Activated CD8-positive, alpha-beta T cell treated with anti-CD3 and anti-CD28 coated beads for 36 hours (primary cell): ENCODE measurements at places on chromosomes 7 and 10. TPM values are rescaled to one million over a fixed set of nuclear protein-coding genes. Genes with fewer than 3 reads are reported as not detected.

PPP1R3A gene
- not detected for total RNA-seq

DNA sequence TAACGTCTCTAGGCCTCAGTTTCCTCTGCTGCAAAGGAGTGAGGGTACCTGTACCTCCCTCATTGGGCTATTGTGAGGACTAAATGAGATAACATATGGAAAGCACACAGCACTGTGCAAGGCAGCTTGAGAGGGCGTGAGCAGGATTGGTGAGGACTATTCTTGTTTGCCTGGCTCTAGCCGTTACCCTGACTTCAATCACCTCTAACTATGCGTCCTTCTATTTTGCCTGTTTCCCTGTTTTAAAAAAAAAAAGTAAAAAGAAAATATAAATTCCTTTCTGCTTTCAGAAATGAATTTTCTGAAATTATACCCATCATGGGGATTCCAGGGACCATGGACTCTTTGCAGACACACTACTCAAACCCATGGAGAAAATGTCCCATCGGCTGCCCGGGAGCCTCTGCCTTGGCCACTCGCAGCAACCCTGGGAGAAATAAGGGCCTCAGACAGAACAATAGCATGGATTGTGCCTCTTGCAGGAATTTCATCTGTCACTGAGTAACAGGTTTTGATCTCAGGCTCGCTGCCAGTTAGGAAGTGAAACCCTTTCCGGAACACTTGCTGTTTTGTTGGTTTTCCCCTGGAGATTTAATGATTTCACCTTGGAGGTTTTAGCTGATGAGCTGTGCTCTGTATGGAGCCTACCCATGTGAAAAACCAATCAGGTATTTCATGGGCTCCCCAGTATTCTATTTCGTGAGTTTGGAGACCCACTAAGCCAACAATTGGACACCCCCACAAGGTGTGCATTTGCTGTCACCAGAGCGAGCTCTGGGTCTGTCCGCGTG lies 55.6 kb downstream of the STEAP1B start:
- DNase-seq = no peak

- DNase-seq = no peak
Measured at GRCh38 chr7:22114440-22114981, 168.8 kb upstream of the CDCA7L start.

- no peak for DNase-seq
Measured at GRCh38 chr7:7294911-7295310, 112.6 kb downstream of the C1GALT1 start.

DNA sequence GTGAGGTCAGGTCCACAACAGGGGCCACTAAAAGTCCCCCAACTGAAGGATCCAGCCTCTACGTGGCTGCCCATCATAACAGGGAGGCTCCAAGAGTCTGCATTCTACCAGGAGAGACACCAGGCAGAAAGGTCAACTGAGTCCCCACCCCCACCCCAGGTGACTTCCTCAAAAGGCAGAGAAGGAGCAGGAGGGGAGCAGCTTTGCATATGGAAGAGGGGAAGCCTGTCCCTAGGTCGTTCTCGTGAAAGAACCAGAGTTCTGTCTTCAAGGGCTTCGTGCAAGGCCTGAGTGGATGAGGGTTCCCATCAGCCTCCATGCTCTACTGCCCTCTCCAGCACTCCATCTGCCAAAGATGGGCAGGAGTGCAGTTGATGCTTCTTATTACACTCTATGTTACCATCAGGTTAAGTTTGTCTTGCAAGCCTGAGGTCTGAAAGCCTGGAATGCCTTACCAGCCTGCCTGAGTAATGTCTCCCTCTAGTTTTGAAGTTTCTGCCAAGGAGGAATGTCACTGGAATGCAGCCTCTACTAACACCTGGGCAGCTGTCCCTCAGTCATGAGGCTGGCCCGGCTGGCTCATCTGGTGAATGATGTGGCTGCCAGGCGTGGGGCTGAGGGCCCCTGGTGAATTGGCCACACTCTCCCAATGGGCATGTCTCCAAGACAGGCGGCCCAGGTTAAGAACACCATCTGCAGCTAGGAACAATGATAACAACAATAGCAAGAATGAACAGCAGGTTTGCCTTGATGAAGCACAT lies 54.3 kb upstream of the SMNDC1 start:
- no peak for DNase-seq

DNA sequence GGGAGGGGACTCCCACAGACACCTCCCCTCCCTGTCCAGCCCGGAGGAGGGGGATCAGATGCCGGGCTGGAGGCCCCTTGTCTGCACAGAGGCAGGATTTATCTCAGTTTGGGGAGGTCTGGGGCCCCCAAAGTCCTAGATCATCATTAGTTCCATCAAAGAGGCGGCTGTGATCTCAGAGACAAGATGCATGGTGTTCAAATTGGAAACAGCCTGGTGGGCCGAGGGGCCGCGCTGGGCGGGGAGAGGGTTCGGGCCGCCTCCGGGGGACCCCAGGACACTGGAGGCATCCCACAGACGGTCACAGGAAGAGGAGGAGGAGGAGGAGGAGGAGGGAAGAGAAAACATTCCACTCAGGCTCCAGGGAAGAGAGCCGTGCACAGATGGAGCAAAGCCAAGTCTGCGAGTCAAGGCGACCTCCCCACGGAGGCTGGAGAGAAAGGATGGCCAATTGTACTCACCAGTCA lies 69.5 kb upstream of the CUX1 start:
- no peak for DNase-seq

- DNase-seq = no peak
Measured at GRCh38 chr7:19060761-19061259, 56.6 kb downstream of the TWIST1 start.

POLL gene
- total RNA-seq = 33.8 TPM

HHEX gene
- total RNA-seq = 0.34 TPM

DNA sequence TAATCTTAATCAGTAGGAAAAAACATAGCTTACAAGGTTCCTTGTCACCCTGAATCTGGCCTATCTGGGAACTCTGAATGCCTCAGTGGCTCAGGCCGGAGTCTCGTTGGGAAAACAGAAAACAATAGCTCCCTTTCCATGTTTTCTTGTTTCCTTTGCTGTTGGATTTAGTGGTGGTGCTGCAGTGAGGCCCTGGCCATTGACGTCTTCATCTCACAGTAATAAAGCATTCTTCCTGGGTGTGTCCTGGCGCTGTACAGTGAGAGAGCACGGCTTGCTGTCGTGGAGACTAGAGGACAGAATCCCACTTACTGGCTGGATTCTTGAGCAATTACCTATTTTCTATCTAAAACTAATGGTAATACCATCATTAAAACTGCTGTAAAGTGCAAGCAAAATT lies 1.3 kb upstream of the SPOCK2 start:
- no peak for DNase-seq

ACBD7 gene
- total RNA-seq = 1.6 TPM

CACNA2D1 gene
- not detected for total RNA-seq
